ENCODE measurements at places on chromosomes 7 and 10. TPM values are rescaled to one million over a fixed set of nuclear protein-coding genes. Genes with fewer than 3 reads are reported as not detected.

Gene UMAD1
- total RNA-seq = 11.7 TPM

Gene NHLRC2
- total RNA-seq = 18.0 TPM

Gene SLC4A2
- 115 TPM for total RNA-seq

Gene HTR5A
- total RNA-seq = not detected

Gene EBLN1
- total RNA-seq = not detected

Gene CCDC172
- not detected for total RNA-seq

Gene EPC1
- total RNA-seq = 30.5 TPM

Gene OR2A12
- total RNA-seq = not detected

Gene ARHGEF5
- 21.3 TPM for total RNA-seq

Gene ATAD1
- total RNA-seq = 30.6 TPM

Gene ITPRID1
- not detected for total RNA-seq

Gene NRAP
- not detected for total RNA-seq

Gene MMRN2
- 69.9 TPM for total RNA-seq

Gene FRAT2
- 32.9 TPM for total RNA-seq

Gene CCDC136
- total RNA-seq = 27.9 TPM

Gene KCNMA1
- 13.8 TPM for total RNA-seq

Gene IGFBP3
- total RNA-seq = 616 TPM

Gene ALOX5
- total RNA-seq = 153 TPM

Gene ATRNL1
- 2.5 TPM for total RNA-seq

Gene PAPOLB
- total RNA-seq = 0.12 TPM

Gene ENTPD1
- total RNA-seq = 20.5 TPM

Gene SCART1
- 2.0 TPM for total RNA-seq

Gene CPA1
- 2.0 TPM for total RNA-seq

Gene CC2D2B
- 2.7 TPM for total RNA-seq

Gene MORN4
- 5.3 TPM for total RNA-seq

Gene TBX20
- total RNA-seq = not detected

Gene ADAMTS14
- total RNA-seq = 0.60 TPM

Gene EBF3
- total RNA-seq = 19.3 TPM

Gene ADAP1
- 11.2 TPM for total RNA-seq

Gene GRID2IP
- total RNA-seq = not detected

Gene NACAD
- 4.4 TPM for total RNA-seq

Gene ZNF467
- 15.8 TPM for total RNA-seq

Gene ACSL5
- total RNA-seq = 53.4 TPM

Gene SPDYE1
- not detected for total RNA-seq

Gene CLRN3
- not detected for total RNA-seq

Gene CASP7
- 32.8 TPM for total RNA-seq

Gene SPDYE18
- total RNA-seq = 0.48 TPM

Gene C7orf57
- not detected for total RNA-seq

Gene REPIN1
- total RNA-seq = 40.6 TPM

Gene ZPBP
- not detected for total RNA-seq

Gene OR6V1
- not detected for total RNA-seq

Gene ADAM12
- total RNA-seq = 4.9 TPM

Gene IQUB
- 1.4 TPM for total RNA-seq

Gene CTBP2
- 48.0 TPM for total RNA-seq

Gene LRGUK
- 0.84 TPM for total RNA-seq

Gene PALD1
- 5.3 TPM for total RNA-seq

Gene ATOH7
- not detected for total RNA-seq

Gene RBM33
- total RNA-seq = 31.8 TPM

Gene PLXDC2
- total RNA-seq = 72.0 TPM

Gene NUTM2D
- total RNA-seq = 3.9 TPM

Gene PDSS1
- 14.8 TPM for total RNA-seq

Gene ARHGEF35
- 4.3 TPM for total RNA-seq

Gene TBXAS1
- 51.2 TPM for total RNA-seq

Gene ANKRD7
- total RNA-seq = not detected

All from omental fat pad (tissue), 4 donors.